Stimulated activated CD4-positive, alpha-beta T cell treated with anti-CD3 and anti-CD28 coated beads, TNF-alpha, amount 100 ng/mL, for 1 hour (primary cell): ENCODE measurements at places on chromosomes 11 and 22.

GRCh38 chr11:70445605-70446004 is 47.3 kb downstream of the CTTN start:
- no peak for DNase-seq

GRCh38 chr22:33095661-33096060 is 37.5 kb upstream of the SYN3 start:
- DNase-seq: no peak

DNA sequence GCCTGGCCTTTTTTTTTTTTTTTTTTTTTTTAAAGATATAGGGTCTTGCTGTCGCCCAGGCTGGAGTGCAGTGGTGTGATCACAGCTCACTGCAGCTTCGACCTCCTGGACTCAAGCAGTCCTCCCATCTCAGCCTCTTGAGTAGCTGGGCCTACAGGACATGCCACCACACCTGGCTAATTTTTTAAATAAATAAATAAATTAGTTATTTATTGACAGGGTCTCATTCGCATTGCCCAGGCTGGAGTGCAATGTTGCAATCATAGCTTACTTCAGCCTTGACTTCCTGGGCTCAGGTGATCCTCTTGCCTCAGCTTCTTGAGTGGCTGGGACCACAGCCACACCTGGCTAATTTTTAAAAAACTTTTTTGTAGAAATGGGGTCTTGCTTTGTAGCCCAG is 10.5 kb downstream of the AP2A2 start:
- DNase-seq: no peak

GRCh38 chr22:41899992-41900651 is 14.8 kb downstream of the SHISA8 start:
- no peak for DNase-seq

- DNase-seq: no peak
These were observed 5.2 kb upstream of the MAP6 start for GRCh38 chr11:75673977-75674582.

- no peak for DNase-seq
These were observed 679 bp downstream of the TUG1 start for GRCh38 chr22:30969532-30970355.

DNA sequence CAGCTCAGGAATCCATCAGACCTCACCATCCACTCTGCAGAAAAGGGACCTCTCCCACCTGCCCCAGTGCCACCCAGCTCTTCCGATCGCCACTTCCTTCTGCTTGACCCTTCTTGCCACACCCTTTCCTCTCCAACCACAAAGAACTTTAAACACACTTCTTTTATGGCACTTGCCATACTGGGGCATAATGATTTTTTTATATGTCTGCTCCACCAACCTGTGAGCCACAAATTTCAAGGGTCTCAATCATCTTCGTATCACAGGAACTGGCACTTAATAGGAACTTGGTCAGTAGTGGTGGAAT is 11.7 kb upstream of the MYH9 start:
- DNase-seq: no peak

GRCh38 chr11:115548878-115549528 is 44.8 kb upstream of the CADM1 start:
- no peak for DNase-seq

DNA sequence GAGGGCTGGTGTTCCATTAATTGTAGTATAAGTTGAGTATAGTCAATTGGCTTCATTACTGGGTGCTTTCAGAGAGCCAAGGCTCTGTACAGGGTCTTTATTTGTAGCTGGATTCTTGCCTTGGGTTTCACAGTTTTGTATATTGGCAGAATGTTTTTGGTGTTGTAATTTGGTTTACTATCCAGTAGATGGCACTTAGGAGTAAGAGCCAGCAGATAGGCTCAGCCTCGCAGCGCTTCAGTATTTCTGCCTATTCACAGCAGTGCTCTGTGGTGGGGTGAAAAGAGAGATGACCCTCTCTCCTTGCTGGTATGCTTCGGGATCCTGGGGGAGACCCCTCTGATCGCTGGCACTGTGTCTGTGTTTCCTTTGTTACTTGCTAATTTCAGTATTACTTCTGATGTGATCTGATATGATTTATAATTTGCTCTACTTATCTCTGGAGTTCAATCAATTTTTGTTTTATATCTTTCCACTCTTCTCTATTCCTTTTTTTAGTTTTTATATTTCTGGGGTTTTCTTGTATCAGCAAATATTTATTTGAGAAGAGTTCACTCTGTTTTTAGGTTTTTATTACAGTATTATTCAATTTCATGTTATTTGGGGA is 52.2 kb downstream of the ANO5 start:
- DNase-seq: no peak

DNA sequence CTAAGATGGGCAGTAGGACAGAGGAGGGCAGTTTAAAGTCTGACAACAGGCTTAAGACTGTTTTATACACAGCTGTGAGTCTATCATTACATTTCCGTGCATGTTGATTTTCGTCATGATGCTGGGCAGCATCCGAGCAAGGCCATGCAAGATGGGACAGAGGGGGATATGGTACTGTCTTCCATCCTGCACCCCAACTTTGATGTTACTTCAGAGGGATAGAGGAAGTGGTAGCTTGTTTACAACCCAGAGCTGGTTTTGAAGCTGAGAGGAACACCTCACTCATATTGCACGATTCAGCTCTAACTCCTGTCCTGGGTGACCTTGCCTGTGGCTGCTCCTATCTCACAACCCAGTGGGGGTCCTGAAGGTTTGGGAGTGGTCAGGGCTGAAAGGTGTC is 3.0 kb upstream of the SORL1 start:
- no peak for DNase-seq

GRCh38 chr11:8221917-8222495 is 41.7 kb downstream of the LMO1 start:
- DNase-seq: no peak

DNA sequence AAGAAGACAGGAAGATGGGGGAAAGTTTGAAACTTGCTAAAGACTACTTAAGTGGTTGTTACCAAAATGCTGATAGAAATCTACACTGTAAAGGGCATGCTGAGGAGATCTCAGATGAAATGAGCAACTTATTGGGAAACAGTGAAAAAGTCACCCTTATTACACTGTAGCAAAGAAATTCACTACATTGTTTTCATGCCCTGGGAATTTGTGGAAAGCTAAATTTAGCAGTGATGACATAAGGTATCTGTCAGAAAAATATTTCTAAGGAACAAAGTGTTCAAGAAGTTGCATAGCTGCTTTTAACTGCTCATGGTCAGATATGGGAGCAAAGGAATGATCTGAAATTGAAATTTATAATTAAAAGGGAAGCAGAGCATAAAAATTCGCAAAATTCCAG is 702.4 kb upstream of the LRRC4C start:
- DNase-seq: no peak

GRCh38 chr11:93031386-93031785 is 61.9 kb downstream of the MTNR1B start:
- no peak for DNase-seq

GRCh38 chr11:131463649-131464425 is 93.4 kb downstream of the NTM start:
- no peak for DNase-seq

DNA sequence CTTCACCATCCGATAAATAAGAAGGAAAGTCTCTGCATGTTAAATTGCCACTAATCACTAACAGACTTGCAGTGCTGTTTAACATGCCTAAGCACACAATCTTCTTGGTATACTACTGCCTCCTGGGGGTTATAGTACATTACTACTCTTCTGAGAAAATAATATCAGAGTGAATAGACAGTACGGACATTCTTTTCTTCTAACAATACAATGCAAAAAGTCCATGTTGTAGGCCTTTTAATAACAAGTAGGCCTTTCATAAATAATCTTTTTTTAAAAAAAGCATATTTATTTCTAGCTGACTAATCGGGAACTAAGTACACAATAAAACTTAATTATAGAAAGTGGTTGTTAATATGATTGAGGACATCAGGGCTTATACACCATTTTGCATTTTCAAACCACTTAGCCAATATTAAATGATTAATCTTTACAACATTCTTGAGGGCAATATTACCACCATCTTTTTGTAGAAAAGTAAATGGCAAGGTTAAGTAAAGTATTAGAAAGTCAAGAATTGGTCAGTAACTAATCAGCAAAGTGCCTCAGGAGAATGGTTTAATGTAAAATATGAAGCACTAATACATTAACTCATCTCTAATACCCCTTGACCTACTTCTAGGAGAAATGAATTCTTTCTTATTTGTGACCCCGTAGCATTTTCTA is 84.7 kb downstream of the TTC28 start:
- no peak for DNase-seq

- no peak for DNase-seq
These were observed 47.1 kb upstream of the CTSC start for GRCh38 chr11:88384669-88385005.

GRCh38 chr11:97514446-97514845 is 1124.6 kb downstream of the JRKL start:
- no peak for DNase-seq

DNA sequence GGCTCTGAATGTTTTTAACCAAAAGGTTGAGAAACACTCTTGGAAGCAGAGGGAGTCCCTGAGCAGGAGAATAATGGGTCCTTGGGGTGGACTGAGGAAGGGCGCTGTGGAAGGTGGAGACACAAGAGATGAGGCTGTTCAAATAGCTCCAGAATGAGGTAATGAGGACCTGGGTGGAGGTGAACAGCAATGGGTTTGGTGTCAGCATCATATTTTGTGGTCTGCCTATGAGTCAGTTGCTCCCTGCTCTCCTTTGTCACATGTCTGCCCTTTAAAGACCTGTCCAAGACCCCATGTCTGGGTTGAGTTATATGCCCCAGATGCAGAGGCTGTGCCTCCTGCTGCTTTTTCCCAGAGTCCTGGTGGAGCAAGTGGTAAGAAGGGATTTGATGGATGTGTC is 113.6 kb downstream of the BARX2 start:
- DNase-seq: no peak

GRCh38 chr11:17410606-17411379 is 22.3 kb upstream of the KCNJ11 start:
- no peak for DNase-seq

DNA sequence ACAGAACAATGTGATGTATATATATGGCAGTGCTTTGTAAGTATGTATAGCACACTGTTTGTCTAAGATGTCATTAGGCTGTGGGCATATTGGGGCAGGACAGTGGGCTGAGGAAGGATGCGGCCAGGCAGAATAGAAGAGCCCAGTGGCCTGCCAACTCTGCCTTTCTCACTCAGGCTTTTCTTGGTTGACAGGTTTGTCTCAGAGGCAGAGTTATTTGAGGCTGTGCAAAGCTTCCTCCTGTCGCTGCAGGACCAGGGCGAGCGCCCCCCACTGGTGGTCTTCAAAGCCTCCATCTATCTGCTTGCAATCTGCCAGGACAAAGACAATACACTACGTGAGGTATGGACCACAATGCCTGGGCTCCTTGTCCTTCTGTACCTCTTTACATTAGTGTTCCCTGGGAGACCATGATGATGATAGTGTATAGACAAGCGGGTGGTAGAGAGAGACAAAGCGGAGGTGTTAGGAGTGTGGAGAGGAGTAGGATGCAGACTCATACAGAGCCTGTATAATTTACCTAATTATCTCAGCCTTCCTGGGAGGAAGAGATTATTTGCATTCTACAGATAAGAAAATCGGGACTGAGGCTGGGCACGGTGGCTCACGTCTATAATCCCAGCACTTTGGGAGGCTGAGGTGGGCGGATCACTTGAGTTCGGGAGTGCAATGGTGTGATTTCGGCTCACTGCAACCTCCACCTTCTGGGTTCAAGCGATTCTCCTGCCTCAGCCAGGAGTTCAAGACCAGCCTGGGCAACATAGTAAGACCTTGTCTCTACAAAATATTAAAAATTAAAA is 37.3 kb upstream of the CCDC134 start:
- DNase-seq: no peak

DNA sequence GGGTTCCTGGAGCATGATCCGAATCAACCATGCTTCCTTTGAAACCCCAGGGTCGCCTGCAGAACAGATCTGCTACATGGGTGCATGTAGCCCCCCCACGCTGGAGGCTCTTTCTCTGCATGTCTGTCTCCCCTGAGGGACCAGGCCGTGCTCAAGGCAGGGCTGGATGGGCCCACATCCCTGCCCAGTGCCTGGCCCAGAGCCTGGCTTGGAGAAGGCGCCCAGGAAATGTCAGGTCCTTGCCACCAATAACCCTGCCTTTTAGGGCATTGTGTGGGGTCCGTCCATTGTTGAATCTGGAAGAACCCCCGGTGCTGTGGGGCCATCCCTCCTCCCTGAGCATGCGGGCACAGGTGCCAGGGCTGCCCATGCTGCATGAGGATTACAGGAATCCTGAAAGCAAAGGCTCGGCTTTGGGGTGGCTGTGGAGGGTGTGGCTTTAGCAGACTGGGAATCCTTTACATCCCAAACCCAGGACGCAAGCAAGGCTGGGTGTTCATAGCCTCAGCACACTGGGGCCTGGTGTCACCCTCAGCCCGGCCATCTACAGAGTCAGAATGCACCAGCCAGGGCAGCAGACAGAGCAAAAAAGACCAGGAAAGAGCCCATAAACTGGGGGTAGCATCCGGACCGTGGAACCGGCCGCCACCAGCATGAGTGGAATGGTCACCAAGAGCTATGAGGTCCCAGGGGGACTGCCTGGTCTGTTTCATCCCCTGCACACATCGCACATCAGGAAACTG is 48.2 kb downstream of the RTL6 start:
- no peak for DNase-seq

DNA sequence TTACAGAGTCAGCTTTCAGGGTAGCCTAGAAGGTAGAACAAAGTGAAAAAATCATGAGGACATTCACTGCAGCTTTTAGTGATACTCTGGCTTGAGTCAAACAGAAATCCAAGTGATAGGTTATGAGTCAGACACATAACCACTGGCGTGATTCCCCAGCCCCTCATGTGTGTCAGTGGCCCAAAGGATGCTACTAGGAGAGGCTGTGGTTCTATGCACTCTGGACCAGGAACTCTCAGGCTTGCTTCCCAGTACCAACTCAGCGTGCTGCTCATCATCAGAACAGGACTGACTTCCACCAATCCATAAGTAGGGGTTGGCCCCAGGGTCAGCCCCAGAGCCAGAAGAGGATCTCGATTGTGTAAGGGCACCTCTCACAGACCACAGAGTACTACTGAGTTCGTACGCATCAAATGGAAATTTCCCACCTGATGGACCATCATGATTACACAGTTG is 116.8 kb downstream of the MED15 start:
- no peak for DNase-seq

GRCh38 chr11:9858822-9859221 is 194.9 kb downstream of the SWAP70 start:
- no peak for DNase-seq

- DNase-seq: no peak
These were observed 17.0 kb upstream of the CTTN start for GRCh38 chr11:70381350-70381749.
